ENCODE measurements at places on chromosomes 2 and 18.

DNA sequence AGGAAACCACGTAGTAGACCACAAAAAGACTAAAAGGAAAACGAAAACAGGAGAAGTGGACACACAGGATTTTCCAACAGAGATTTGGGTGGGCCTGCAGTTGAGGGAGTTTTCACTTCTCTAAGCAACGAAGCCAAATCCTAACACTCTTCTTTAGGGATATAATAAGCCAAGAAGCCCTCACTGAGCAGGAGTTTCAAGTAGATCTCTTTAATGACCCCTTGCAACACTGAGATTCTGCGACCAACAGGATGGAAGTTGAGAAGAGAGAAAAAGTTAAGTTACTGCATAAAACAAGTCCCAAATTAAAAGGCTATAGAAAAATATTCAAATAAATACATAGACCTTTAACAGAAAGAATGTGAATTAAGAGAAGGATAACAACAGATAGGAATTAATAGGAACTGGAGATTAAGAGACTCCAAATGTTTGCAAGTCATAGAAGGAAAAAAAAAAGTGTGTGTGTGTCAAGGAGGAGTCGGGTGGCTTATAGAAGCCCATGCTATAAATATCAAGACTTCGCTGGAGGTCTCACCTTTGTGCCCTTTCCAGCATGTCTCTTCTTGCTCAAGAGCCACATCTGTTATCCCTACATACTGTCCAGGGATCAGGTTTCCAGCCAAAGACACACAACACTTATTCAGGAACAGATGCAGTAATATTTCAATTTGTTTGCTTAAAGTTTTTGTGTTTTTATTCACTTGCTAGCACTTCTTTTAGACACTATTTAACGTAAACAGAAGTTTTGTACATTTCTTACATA is 69.4 kb upstream of the ARHGAP28 start:
- DNase-seq: no peak

GRCh38 chr2:73289304-73289703 is 4.0 kb downstream of the EGR4 start:
- DNase-seq: no peak

DNA sequence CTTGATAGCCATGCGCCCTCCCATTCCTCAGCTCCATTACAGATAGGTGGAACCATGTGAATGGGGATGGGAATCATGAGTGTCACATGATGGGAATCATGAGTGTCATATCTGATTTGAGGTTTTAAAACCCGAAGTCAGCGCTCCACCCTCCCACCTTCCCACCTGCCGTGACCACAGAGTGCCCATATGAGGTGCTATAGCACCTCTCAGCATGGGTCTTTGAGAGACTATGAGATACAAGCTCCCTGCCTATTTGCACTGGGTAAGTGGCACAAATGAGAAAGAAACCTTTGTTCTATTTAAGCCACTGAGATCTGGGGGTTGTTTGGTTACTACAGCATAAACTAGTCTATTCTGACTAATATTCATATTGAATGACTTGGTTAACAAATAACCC is 78.5 kb upstream of the PTPRM start:
- DNase-seq: no peak

DNA sequence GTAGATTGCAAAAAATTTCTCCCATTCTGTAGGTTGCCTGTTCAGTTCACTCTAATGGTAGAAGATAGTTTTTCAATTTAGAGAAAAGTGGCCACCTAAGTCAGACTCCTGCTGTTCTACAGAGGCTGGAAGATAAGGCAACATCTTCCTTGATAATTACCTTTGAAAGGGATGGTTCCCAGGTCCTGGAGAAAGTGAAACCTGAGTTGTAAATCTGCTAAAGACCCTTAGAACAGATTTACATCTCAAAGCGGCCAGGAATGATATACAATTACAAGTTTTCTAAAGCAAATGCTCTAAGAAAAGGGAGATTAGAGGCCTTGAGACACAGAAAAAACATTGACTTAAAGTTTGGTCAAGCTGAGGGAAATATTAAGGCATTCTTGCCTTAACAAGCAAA is 1350.2 kb upstream of the FAM98A start:
- no peak for DNase-seq

GRCh38 chr2:202589582-202589949 is 45.2 kb upstream of the FAM117B start:
- no peak for DNase-seq

DNA sequence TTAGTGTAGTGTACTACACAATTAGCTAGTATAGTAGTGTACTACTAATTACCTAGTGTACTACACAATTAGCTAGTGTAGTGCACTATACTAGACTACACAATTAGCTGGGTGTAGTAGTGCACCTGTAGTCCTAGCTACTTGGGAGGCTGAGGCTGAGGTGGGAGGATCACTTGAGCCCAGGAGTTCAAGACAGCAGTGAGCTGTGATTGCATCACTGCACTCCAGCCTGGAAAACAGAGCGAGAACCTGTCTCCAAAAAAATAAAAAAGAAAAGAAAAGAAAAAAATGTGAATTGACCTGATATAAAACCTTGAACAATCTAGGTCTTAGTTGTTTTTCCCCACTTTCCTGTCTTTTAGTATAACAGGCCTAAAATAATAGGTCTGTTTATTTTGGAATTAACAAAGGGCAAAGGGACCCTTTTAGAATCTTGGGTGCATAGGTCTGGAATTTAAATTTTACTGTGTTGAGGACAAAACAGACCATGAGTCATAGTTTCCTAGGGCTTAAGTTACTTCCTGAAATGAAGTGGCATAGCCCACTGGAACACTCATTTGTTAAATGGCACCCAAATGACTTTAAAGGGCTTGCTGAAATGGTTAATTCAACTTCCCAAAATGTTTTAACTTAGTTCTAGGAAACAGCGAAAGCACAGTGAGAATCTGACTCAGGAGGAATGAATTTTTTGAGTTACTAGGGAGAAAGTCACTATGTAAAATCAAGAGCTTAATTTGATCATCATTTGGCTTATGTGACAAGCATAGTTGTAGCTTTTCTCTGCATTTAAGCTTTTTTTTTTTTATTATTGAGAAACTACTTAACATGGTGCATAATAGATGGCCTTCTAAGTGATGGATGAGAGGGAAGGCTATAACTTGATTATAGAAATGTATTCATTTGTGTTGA is 50.7 kb upstream of the ARL5A start:
- DNase-seq: no peak

DNA sequence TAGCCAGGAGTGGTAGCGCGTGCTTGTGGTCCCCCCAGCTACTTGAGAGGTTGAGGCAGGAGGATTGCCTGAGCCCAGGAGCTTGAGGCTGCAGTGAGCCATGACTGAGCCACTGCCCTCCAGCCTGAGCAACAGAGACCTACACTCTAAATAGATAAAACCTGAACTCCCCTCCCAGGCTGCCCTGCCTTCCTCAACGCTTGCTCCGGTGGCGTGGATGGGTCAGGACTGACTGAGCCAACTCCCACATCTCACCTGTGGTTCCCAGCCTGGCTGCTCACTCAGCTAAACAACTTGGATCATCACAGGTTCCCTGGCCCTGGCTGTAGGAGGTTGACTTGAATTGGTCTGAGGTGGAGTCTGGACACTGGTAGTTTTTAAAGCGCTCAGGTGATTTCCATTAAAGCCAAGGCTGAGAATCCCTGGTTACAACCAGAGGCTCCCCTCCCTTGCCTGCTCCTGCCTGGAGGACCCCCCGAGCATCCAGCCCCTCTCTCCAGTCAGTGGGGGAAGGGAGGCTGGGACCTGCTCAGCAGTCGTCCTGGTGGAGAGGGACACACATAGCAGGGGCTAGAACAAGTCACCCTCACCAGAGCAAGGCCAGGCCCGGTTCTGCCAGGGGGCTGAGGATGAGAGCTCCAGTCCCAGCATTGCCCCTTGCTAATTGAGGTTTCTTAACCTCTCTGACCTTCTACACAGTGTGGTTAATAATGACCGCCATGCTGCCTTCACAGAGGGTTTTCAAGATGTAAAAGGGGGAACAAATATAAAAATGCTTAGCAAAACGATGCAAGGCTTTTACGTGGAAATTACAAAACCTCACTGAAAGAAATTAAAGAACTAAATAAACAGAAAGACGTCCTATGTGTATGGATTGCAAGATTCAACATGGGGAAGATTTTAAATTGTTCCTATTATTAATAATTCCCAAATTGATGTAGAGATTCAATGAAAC is 46.9 kb upstream of the TAF1B start:
- no peak for DNase-seq

DNA sequence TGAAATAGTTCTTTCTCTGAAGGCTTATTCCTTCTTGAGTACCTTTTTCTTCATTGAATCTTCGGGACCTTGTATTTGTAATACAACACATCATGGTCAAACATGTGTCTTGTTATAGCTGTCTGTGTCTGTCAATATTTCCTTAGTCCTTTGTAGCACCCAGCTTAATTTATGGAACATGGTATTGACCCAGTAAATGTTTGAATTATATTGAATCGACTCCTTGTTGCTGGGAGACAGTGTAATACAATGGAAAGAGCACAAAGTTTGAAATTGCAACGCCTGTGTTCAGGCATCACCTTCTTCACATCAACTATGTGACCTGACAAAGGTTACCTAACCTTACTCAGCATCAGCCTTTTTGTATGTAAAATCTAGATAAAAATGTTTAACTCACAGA is 267.2 kb upstream of the CYRIA start:
- no peak for DNase-seq

DNA sequence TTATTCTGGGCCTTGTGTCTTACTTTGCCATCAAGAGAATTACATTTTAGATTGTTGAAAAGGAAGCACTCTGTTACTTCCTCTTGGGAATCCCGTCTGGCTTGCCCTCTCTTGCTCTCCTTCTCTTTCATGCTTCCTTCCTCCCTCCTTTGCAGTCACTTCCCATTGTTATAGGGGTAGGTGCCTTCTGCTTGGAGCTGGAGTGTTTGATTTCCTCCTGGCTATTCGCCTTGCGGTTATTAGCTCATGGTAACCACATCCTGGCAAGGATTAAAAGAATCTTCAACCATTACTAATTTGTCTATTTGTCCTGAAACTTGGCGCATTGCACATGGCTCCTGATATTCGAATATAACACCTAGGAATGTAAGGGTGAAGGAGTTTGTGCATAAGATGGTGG is 115.0 kb downstream of the CERS6 start:
- no peak for DNase-seq

DNA sequence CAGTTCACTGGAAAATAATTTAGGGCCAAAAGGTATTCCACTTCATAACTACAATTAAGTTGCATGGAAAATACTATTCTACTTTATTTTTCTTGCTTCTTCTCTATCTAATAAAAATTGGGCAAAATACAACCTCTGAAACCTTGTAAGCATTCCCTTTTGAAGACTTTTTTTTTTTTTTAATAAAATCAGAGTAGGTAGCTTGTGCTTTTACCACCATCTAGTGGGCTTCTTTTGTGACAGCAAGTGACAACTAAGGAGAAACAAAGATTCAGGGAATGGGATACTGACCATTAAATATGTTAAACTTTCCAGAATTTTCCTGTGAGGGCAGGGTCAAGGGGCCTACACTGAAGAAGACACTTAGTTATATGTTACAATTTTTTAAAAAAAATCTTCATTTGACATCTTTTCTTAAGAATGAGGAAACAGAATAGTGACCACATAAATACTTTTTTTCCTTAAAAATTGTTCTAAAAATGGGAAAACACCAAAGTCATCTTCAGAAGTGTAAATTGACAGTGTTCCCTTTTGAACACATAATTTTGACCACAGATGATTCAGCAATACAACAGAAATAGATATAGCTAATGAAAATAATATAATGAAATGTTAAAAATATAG is 1183.2 kb upstream of the ACVR2A start:
- no peak for DNase-seq

GRCh38 chr2:96139181-96139758 is 968 bp upstream of the ASTL start:
- DNase-seq: no peak

DNA sequence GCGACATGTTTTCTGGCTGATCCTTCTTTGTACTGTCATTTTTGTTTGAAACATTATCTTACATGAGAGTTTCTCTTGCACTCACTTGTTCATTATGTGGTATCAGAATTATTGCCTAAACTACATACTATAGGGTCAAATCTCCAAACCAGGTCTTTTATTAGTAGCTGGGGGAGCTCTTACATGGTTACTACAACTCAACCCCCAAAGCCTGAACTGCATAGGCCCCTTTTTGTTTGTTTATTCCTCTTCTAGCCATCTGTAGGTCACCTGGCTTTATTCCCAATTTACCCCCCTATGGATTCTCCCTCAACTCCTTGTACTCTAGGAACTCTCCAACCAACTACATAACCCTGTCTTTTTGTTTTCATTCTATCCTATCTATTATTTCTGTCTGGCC is 46.7 kb downstream of the PUM2 start:
- no peak for DNase-seq

DNA sequence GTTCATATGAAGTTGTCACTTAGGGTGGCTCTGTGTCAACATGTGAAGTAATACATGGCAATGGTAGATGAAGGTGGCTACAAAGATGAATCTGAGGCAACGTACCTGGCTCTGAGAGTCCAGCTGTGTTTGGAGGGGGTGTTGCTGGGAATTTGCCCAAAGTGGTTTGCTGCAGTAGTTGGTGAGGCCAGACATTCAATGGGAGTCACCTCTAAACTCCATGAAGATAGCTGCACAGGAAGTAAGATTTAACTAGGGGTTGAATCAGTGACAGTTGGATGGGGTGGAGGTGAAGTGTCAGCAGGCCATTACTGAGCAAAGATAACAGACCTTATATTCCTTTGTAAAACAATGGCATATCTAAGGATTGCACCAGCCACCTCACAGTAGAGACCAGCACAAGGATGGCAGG is 71.8 kb downstream of the NUP35 start:
- no peak for DNase-seq

- no peak for DNase-seq
These were observed 180.2 kb upstream of the ALKAL2 start for GRCh38 chr2:467892-468647.

- DNase-seq: no peak
These were observed 173.0 kb downstream of the SMAD7 start for GRCh38 chr18:48777744-48778116.

DNA sequence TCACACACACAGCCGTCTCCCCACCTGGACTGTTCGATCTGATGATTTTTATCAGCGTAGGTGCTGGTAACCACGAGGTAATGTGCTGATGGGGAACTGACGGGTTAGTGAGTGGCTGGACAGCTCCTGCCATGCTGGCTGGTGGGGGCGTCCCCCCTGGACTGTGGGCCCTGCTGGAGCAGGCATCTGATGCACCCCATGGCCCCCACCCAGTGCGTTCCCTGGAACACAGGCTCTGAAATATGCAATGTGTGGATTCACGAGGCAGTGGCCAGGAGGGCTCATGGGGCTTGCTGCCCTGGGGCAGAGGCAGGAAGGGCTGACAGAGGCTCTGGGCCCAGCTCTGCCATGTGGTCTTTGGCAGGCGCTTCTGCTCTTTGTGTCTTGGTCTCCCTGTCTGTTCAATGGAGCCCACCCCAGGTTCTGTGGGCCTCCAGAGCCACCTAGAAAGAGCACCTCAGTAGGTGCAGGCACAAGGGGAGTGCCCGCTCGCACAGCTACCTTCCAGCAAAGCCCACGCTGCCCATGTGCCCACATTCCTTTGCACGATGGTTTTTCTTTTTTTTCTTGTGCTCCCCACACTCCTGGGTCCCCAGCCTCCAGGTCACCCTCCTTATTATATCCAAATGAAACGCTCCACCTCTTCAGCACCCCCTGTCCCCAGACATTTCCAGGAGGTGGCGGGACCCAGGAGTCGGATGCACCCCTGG is 10.3 kb upstream of the PXDN start:
- no peak for DNase-seq

Measured in breast epithelium (tissue), 4 donors.